Right cardiac atrium (tissue), 5 donors: ENCODE measurements at places on chromosomes 3 and 15. TPM values are rescaled to one million over a fixed set of nuclear protein-coding genes. Genes with fewer than 3 reads are reported as not detected.
A peak's percentile ranks its signal among the peaks of the same experiment; 100 is the strongest.

GRCh38 chr3:131444180-131444579 is 58.6 kb downstream of the MRPL3 start:
- DNase-seq: no peak

- DNase-seq: no peak
Measured at GRCh38 chr15:74332611-74333010, 34.8 kb downstream of the CYP11A1 start.

DNA sequence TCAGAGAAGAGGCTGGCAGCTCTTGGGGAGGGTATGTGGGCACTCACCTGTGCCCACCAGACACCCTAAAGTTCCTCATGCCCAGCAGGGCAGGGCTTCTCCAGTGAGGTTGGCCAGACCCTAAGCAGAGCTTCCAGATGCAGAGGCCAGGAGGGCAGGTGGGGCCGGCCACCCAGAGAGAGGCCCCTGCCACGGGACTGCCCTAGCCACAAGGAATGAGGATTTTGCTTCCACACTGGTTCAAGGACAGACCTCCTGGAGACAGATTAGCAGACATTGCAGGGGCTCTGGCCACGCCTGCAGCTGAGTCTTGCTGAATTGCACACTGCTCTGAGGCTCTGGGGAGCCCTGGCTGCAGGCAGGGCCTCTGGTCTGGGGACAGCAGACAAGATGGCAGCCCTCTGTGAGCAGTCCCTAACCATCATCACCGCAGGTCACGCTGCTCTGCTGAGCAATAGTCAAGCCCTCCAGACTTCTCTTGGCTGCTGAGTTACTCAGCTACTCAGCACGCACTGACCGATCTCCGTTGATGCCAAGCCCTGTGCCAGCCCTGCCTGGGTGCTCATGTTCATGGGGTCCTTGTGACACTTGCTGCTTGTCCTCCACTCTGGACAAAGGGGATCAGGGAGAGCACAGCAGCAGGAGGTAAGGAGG is 117.4 kb upstream of the ABHD17C start:
- no peak for DNase-seq

GRCh38 chr15:75200765-75201615 is 692 bp upstream of the C15orf39 start:
- DNase-seq: peak; percentile 79

GRCh38 chr15:53458736-53459135 is 300.7 kb downstream of the WDR72 start:
- no peak for DNase-seq

DNA sequence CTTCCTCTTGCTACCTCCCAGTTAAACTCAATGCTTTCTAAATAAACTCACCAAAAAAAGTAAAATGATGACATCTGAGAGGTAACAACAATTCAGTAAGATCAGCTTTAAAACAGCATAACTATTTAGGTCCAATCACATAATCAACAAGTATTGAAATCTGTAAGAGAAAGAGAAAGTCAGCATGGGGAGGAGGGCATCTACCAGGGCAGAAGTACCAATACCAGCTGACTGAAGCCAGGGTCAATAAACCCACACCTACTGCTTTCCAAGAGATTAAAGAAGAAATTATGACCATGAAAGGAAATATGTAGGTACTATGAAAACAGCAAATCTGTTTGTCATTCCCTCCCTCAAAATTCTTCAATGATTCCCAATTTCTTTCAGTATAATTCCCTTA is 42.2 kb upstream of the IGF2BP2 start:
- no peak for DNase-seq

GRCh38 chr3:167450195-167450594 is 23.6 kb downstream of the SERPINI2 start:
- no peak for DNase-seq

FETUB gene
- not detected for total RNA-seq

MNS1 gene
- 2.9 TPM for total RNA-seq

AHSG gene
- total RNA-seq: 0.20 TPM
